Renal cortical epithelial cell (primary cell): ENCODE measurements at places on chromosomes 4 and X.

- DNase-seq, result peak; percentile 61
These were observed 255.8 kb upstream of the GPRIN3 start for GRCh38 chr4:89563431-89563830.

GRCh38 chr4:116705466-116705865 is 379.9 kb downstream of the TRAM1L1 start:
- no peak for DNase-seq

GRCh38 chrX:14897042-14897441 is 23.8 kb downstream of the MOSPD2 start:
- no peak for DNase-seq

DNA sequence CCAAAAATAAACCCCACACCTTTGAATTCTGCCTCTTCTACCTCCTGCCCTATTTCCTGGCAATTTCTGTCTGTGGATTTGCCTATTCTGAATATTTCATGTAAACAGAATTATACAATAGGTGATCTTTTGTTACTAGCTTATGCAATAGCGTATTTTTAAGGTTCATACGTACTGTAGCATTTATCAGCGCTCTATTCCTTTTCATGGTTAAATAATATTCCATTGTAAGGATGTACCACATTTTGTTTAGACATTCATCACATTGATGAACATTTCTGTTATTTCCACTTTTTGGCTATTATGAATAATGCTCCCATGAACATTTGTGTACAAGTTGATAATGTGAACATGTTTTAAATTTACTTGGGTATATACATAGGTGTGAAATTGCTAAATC is 780.4 kb upstream of the MAGEB2 start:
- no peak for DNase-seq

- peak; percentile 13 for DNase-seq
These were observed 73.9 kb upstream of the DIPK2B start for GRCh38 chrX:45274576-45274975.

DNA sequence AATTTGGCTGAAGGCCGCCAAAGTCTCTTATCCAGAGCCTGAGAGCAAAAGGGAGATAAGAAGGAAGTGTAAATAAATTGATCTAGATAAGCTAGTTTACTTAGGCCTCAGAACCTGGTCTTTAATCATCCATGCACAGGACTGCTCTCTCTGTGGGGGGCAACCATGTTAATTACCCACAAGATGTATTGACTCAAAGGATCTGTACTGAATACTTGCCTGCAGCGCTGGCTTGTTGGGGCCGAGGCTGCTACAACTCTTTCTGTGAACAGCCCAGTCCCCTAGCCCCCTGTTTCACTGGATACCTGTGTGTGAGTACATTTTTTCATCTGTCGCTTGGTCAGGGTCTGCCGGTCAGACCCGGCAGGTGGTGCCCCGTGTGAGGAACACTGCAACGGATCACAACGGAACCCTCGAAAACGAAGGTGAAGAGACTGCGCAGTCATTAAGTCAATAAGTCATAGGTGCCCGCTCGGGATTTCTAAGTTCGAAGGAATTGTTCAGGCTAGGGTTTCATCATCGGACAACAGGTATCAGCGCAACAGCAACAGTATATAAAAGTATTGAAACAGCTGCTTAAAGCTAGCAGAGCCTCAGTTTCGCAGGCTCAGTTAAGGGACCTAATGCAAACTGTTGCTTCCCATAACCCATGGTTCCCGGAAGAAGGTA is 8.3 kb downstream of the MAGEA11 start:
- no peak for DNase-seq

DNA sequence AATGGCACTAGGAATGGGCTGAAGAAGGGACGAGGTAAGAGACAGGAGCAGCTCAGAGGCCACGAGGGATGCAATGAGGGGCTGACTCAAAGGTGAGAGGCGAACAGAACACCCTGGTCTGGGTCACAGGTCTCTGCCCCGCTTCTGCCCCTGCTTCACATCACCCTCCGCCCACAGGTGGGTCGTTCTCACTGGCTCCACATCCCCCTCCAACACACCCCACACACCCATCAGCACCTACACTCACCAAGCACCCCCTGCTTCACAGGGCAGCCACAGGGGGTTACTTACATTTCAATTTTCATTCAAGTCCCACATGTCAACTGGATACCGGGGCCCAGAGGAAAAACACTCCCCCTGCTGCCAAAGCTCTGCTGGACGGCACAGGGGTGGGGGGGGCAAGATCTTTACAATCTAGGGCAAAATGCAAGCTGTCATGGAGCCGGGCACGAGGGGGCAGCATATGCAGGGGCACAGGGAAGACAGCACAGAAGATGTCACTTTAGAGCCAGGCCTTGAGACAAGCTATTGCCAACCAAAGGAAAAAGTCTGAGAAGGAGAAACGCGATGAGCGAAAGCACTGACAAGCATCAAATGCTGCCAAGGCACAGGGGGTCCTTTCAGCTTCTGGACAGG is 94.0 kb downstream of the AFAP1 start:
- no peak for DNase-seq

GRCh38 chrX:12704706-12705105 is 86.5 kb upstream of the PRPS2 start:
- no peak for DNase-seq

DNA sequence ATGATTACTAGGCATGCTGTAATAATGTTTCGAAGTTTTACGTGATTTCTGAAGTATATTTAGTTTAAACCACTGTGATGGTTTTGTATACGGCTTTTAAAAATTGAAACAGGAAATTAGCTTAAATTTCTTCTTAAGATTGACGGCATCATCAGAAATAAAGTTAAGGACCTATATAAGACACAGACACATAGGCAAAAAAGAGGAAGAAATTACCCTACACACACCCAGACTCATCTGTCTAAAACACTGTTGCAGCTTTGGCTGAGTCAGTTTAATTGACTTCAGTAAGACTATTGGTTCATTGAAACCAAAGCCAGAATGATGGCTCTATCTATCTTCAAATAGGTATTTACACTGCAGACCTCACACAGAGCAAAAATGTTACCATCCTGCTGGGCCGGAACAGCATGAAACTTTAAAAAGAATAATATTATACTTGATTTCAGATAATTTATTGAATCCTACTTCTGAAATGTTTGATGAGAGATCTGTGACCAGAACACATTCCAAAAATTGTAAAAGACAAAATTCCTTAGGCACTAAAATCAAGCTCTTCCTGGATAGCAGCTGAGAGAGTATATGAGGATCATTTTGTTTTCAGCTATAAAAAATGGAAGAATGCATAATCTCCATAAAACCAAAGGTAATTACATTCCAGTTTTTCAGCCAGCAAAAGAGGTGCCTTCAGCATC is 4.5 kb downstream of the HHIP start:
- no peak for DNase-seq

GRCh38 chr4:52606726-52607125 is 52.4 kb downstream of the USP46 start:
- DNase-seq, result peak; percentile 40

DNA sequence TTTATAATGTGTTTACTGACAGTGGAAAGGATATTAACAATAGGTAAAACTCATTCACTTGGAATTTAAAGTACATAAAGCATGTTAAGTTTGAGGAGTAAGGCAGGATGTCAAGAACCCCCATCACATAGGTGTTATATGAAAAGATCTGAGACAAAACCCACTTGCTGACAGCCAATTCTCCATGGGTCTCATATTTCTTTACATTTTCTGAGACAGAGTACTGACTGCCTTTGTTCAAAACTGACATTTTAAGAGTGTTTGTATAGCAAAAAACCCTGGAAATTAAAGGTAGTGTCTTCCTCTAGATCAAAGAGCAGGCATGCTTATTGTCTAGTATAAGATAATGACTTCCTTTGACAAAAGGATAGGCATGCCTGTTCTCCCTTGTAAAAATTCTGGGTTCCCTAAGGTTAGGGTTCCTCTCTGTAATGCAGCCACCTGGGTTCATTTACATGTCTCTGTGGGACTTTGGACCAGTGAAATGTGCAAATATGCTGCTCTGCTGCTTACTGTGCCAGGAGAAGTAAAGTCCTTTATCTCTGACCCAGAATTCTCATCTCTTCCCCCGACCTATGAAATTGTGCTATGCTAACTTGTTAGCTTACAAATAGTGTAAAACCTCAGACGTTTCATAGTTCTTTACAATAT is 123.6 kb downstream of the PCDH18 start:
- no peak for DNase-seq

GRCh38 chr4:143282211-143282707 is 54.4 kb upstream of the GAB1 start:
- no peak for DNase-seq

DNA sequence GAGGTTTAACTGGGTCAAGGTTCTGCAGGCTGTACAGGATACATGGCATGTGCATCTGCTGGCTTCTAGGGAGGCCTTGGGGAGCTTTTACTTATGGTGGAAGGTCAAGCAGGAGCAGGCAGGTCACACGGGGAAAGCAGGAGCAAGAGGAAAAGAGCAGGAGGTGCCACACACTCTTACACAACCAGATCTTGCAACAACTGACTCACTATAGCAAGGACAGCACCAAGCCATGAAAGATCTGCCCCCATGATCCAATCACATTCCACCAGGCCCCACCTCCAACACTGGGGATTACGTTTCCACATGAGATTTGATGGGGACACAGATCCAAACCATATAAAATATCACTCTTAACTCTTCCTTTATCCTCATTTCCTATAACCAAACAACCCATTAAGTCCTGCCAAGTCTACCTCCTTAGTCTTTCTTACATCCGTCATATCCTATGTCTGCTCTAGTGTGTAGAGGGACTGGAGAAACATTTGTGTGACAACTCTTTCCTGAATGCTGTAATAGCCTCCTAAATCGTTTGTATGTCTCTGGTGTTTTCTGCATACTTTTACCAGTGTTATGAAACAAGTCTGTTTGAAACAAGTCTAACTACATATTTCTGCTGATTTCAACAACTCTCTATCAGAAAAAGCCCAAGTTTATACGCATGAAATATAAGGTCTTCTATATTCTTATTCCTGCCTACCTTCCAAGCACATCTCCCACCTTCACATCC is 8.3 kb upstream of the RAP2C start:
- DNase-seq, result peak; percentile 38

DNA sequence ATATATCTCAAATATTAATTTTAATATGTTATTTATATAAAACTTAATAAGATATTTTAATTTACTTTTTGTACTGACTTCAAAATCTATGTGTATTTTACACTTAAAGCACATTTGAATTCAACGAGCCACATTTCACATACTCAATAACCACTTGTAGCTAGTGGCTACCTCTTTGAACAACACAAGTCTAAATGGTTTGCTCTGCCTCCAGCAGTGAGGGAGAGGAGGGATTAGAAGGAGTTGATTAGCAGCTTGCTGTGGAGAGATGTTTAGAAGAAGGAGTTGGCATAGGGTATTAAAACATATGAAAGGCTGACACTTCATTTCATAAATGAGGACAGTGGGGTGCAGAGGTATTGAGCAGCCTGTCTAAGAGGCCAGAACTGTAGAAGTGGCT is 124.0 kb downstream of the ARHGAP24 start:
- DNase-seq, result no peak

- DNase-seq, result no peak
These were observed 91.9 kb upstream of the BCOR start for GRCh38 chrX:40189637-40190036.

- peak; percentile 51 for DNase-seq
These were observed 640.3 kb downstream of the TRIML1 start for GRCh38 chr4:188779581-188779980.

- DNase-seq, result no peak
These were observed 405.3 kb upstream of the EDA2R start for GRCh38 chrX:67044029-67044653.

DNA sequence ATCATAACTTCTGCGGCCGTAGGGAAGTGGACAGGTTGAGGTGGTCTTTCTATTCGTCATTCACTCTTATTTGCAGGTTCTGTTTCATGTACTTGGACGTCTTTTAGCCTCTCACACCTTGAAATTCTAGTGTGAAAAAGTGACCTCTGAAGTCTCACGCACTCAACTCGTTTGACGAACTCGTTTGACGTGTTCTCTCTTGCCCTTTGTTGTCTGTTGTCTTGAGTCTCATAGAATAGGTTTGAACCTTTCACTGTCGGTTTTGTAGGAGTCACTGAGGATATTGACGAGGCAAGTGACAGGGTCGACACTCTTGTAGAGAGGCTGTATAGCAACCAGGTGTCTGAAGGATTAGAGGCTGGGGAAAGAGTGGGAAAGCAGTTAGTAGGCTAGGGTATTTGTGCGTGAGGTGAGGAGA is 1.1 kb upstream of the PGRMC2 start:
- DNase-seq, result peak; percentile 44

- DNase-seq, result no peak
These were observed 25.6 kb upstream of the TCEANC start for GRCh38 chrX:13627306-13627705.

- no peak for DNase-seq
These were observed 518 bp downstream of the PRDM8 start for GRCh38 chr4:80197601-80198440.

- DNase-seq, result peak; percentile 98
These were observed 47.9 kb downstream of the SOWAHB start for GRCh38 chr4:76850010-76850441.

- no peak for DNase-seq
These were observed 295.0 kb upstream of the PITX2 start for GRCh38 chr4:110917835-110918234.

GRCh38 chr4:123235431-123235830 is 161.2 kb upstream of the SPRY1 start:
- peak; percentile 69 for DNase-seq

- no peak for DNase-seq
These were observed 419.4 kb downstream of the CENPC start for GRCh38 chr4:67125636-67126514.

- peak; percentile 33 for DNase-seq
These were observed 39.3 kb upstream of the NHSL2 start for GRCh38 chrX:71871367-71871766.

DNA sequence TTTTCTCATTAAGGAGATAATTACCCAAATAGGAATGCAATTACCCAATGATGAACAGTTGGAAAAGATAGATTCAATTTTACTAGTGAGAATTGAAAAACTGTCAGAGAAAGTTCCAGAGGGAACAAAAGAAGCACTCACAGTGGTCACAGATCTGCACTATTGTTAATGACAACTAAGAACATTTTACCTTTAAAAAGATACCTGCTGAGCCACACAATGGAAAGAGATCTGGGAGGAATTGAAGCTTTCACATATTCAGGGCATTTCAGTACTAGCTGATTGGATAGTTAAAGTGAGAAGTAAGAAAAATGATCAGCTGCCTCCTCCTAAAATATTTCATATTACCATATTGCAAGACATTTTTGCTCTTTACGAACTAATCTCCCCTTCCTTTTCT is 1822.2 kb downstream of the STIM2 start:
- DNase-seq, result no peak

DNA sequence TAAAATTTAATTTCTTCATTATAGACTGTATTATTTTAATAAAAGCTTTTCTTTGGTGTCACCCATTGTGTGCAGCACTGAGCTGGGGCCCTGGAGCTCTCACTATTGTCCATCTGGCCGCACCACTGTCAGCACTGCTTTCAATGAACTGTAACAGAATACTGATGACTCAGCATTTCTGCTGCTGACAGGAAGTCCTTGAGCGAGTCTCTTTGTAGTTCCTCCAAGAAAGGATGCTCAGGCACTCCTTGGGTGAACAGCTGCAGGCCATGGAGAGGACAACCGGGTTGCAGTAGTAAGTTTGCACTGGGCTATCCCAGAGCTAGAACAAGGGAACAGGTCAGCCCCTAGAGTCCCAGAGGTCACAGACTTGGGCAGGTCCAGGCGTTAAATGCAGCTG is 81.6 kb downstream of the SORBS2 start:
- peak; percentile 80 for DNase-seq
